ENCODE measurements at places on chromosomes 6 and 20. TPM values are rescaled to one million over a fixed set of nuclear protein-coding genes. Genes with fewer than 3 reads are reported as not detected.
A peak's percentile ranks its signal among the peaks of the same experiment; 100 is the strongest.

GRCh38 chr20:46330072-46330763, 21.9 kb upstream of the CDH22 start:
- H3K4me3 ChIP-seq = no peak overlapping the region
- no peaks in the 10 kb centered on the region for H3K36me3 ChIP-seq
- H3K27me3 ChIP-seq = no peaks in the 10 kb centered on the region
- H3K27ac ChIP-seq = no peak overlapping the region
- DNase-seq = peak; percentile 67
- H3K4me1 ChIP-seq = no peaks in the 10 kb centered on the region

DNA sequence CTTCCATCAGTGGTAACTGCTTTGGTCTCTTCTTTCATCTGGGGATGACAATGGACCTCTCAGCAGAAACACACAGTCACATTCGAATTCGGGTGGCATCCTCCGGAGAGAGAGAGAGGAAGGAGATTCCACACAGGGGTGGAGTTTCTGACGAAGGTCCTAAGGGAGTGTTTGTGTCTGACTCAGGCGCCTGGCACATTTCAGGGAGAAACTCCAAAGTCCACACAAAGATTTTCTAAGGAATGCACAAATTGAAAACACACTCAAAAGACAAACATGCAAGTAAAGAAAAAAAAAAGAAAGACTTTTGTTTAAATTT, 6.1 kb downstream of the EDN1 start:
- peaks cover 7% of the 10 kb centered on the region for H3K4me1 ChIP-seq
- DNase-seq = no peak
- peak overlapping the region; percentile 37 for H3K27ac ChIP-seq
- no peaks in the 10 kb centered on the region for H3K36me3 ChIP-seq
- peak overlapping the region; percentile 55 for H3K4me3 ChIP-seq

Gene MLN
- not detected for total RNA-seq

- no peaks in the 10 kb centered on the region for H3K4me1 ChIP-seq
- no peaks in the 10 kb centered on the region for H3K27me3 ChIP-seq
- DNase-seq = no peak
- peaks cover 28% of the 10 kb centered on the region for H3K36me3 ChIP-seq
- no peak overlapping the region for H3K4me3 ChIP-seq
Observed at GRCh38 chr6:125886914-125887313, 69.7 kb upstream of the HINT3 start.

Gene HLA-DOB
- 15.2 TPM for total RNA-seq

Gene HDGFL1
- not detected for total RNA-seq

Gene CPXM1
- total RNA-seq = 3.6 TPM

DNA sequence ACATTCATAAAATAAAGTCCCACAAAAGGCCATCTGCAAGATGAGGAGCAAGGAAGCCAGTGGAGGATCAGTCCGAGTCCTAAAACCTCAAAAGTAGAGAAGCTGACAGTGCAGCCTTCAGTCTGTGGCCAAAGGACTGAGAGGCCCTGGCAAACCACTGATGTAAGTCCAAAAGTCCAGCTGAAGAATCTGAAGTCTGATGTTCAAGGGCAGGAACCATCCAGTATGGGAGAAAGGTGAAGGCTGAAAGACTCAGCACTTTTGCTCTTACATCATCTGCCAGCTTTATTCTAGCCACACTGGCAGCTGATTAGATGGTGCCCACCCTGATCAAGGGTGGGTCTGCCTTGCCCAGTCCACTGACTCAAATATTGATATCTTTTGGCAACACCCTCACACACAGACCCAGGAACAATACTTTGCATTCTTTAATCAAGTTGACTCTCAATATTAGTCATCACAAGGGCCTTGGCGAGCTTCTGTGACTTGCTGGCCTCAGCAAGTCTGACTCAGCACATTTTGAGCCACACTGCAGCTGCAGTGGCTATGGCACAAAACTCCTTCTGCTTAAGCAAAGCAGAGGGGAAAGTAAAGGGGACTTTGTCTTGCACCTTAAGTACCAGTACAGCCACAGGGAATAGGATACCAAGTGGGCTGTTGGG, 1370.3 kb upstream of the CITED2 start:
- no peaks in the 10 kb centered on the region for H3K4me1 ChIP-seq
- H3K27ac ChIP-seq = no peak overlapping the region
- H3K4me3 ChIP-seq = no peak overlapping the region
- H3K27me3 ChIP-seq = no peaks in the 10 kb centered on the region
- no peaks in the 10 kb centered on the region for H3K36me3 ChIP-seq

Gene RAET1E
- not detected for total RNA-seq

Gene HSF2
- 8.6 TPM for total RNA-seq

Gene RAET1L
- total RNA-seq = not detected

- H3K4me3 ChIP-seq = no peak overlapping the region
- H3K36me3 ChIP-seq = no peaks in the 10 kb centered on the region
- peaks cover 20% of the 10 kb centered on the region for H3K4me1 ChIP-seq
- DNase-seq = no peak
- H3K27me3 ChIP-seq = no peaks in the 10 kb centered on the region
Observed at GRCh38 chr6:16105854-16106253, 23.0 kb upstream of the MYLIP start.

Gene PERP
- 23.5 TPM for total RNA-seq

DNA sequence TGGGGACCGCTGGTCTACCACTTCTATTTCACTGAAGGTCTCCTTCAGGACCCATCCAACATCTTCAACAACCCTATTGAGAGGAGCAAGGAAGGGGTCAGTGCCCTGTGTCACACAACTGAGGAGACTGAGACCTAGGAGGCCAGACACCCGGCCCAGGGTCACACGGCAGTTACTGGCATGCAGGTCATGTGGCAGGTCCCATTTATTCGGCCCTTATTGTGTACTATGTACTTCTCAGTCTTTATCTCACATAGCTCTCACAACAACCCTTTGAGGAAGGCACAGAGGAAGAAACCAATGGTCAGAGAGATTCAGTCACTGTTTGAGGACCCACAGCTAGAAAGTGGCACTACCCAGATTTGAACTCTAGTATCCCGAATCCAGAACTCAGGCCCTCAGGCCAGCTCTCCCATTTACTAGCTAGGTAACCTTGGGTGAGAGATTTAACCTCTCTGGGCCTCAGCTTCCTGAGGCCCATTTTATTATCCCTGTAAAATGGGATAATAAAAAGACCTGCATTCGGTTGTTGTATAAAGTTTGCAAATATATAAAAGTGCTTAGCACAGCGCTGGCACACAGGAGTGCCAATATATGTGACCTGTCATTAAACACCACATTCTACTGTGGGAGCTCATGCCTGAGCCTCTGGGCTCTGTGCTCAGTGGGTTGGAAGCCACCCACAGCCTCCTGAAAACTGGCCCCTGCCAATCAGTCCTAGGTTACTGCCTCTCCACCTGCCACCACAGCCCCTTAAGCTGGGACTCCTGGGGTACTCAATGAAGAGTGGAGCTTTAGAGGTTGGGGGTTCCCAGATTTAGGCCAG, 15.8 kb downstream of the TFEB start:
- H3K36me3 ChIP-seq = no peaks in the 10 kb centered on the region
- no peak for DNase-seq
- H3K27ac ChIP-seq = no peak overlapping the region
- peaks cover 56% of the 10 kb centered on the region for H3K4me1 ChIP-seq
- H3K27me3 ChIP-seq = no peaks in the 10 kb centered on the region

Gene APOM
- total RNA-seq = 2.3 TPM

Gene TGM3
- 0.34 TPM for total RNA-seq

DNA sequence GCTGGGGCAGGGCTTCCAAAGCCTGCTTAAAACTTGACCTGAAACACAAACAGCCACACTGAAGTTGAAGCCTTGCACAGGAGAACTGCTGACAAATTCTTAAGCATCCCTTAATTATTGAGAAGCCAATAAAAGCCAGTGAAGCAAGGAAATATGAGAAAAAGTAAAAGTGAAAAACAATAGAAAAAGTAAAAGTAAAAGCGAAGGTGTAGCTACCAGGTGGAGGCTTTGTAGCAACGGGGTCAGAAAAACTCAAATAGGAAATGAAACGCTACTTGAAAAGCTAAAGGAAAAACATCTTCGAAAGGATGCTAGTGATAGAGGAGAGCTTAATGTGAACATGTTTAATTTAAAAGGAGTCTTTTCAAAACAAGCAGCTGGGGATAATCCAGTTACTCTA, 97.4 kb downstream of the IRF4 start:
- peaks cover 46% of the 10 kb centered on the region for H3K36me3 ChIP-seq
- no peaks in the 10 kb centered on the region for H3K4me1 ChIP-seq
- H3K4me3 ChIP-seq = no peak overlapping the region
- no peaks in the 10 kb centered on the region for H3K27me3 ChIP-seq
- no peak for DNase-seq

- no peaks in the 10 kb centered on the region for H3K36me3 ChIP-seq
- no peak overlapping the region for H3K27ac ChIP-seq
- H3K4me3 ChIP-seq = no peak overlapping the region
- no peak for DNase-seq
- no peaks in the 10 kb centered on the region for H3K27me3 ChIP-seq
Observed at GRCh38 chr6:50093116-50093937, 43.6 kb upstream of the DEFB112 start.

DNA sequence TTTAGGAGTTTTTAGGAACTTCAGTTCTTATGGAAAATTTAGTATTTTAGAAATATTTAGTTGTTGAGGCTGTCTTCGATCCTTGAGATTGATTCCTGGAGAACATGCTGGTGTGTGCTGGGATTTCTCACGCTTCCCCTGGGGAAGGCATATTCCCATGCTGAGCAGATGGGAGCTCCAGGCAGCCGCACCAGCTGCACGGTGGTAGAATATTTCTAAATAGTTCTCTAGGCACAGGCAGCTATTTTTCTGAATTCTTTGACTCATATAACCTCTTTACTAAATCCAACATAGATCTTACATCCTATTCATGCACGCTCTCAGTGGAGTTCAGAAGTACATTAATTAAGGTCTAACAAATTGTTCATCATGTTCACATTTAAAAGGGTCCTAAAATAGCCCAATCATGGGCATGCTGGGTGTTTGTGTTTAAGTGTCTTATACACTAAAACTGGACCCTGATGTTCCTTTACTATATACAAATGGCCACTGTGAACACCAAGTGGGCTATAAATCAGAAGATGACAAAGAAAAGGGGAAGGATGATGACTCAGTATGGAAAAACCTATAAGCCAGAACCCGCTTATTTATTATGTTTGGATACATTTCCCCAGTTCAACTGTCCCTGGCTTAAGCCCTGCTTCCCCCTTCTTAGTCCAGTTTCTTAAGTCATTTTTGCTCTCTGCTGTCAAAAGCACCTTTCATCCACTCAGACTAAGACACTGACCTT, 138.5 kb downstream of the UST start:
- H3K4me1 ChIP-seq = no peaks in the 10 kb centered on the region
- DNase-seq = no peak

GRCh38 chr20:53027089-53027488, 54.9 kb downstream of the TSHZ2 start:
- no peak overlapping the region for H3K4me3 ChIP-seq
- no peaks in the 10 kb centered on the region for H3K36me3 ChIP-seq
- no peak overlapping the region for H3K27ac ChIP-seq
- no peaks in the 10 kb centered on the region for H3K27me3 ChIP-seq
- H3K4me1 ChIP-seq = no peaks in the 10 kb centered on the region
- no peak for DNase-seq

DNA sequence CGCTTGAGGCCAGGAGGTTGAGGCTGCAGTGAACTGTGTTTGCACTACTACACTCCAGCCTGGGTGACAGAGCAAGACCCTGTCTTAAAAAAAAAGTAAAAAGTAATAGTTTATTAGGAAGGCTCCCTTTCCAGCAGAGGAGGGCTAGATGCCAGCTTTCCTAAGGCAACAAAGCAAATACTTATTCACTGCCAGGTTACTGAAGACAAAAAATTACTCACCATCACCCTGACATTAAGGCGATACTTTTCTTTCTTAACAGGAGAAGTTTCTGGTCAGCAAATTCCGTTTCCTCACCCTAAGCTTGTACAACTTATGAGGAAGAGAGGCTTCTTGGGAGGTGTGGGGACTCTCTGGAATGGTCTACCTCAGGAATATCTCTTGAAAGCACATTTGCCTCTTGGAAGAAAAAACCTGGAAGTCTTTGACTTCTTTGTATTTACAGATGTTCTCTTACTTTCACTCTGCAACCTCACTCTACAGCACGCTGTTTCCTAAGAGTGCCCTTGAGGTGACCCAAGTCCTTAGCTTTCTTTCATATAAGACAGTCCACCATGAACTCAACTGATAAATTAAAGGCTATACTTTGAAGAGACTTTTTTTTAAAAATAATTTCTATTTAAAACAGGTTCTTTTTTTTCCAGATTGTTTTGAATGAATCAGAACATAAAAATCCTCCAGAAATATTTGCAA, 52.9 kb upstream of the TRAF3IP2 start:
- no peak for DNase-seq
- H3K27me3 ChIP-seq = no peaks in the 10 kb centered on the region
- H3K36me3 ChIP-seq = no peaks in the 10 kb centered on the region
- no peak overlapping the region for H3K4me3 ChIP-seq
- peaks cover 11% of the 10 kb centered on the region for H3K4me1 ChIP-seq

Gene DST
- total RNA-seq = 300 TPM

Gene TMEM244
- total RNA-seq = not detected

DNA sequence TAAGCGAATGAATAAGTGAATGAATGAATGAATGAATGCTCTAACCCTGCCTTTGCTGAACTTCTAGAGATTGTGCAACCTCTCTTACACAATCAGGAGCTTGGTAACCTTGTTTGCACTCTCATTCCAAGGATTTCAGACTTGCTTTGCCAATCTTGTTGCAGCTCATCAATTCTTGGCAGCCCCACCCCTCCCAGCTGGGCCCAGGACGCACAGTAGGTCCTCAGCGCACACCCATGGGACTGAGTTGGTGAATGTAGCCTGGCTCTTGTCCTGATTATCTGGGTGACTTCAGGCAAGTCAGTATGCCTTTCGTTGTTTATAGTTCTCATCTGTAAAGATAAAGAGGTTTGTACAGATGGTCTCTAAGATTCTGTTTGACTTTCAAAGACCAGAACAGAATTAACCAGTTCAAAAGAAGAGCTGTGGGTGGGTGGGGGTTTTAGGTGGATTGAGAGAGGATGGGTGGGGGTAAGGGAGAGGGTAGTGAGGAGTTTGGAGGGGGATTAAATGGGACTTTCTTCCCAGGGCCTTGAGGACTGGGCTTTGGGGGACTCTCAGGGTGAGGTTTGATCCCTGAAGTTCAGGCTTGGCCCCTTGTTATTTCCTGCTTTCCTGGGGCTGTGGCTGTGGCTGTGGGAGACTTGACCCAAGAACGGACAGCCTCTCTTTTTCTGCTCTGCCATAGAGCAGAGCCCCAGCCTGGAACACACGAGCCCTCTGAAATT, 33.2 kb downstream of the VEGFA start:
- H3K27me3 ChIP-seq = no peaks in the 10 kb centered on the region
- peaks cover 64% of the 10 kb centered on the region for H3K4me1 ChIP-seq
- no peak overlapping the region for H3K4me3 ChIP-seq
- H3K27ac ChIP-seq = no peak overlapping the region
- no peaks in the 10 kb centered on the region for H3K36me3 ChIP-seq

GRCh38 chr6:45854149-45854742, 161.4 kb downstream of the CLIC5 start:
- H3K27ac ChIP-seq = no peak overlapping the region
- no peaks in the 10 kb centered on the region for H3K36me3 ChIP-seq
- no peak for DNase-seq
- H3K4me3 ChIP-seq = no peak overlapping the region
- no peaks in the 10 kb centered on the region for H3K27me3 ChIP-seq

- no peaks in the 10 kb centered on the region for H3K36me3 ChIP-seq
- no peak overlapping the region for H3K4me3 ChIP-seq
- H3K4me1 ChIP-seq = no peaks in the 10 kb centered on the region
- H3K27ac ChIP-seq = no peak overlapping the region
- DNase-seq = no peak
Observed at GRCh38 chr6:170193326-170193821, 97.5 kb downstream of the DLL1 start.

- H3K4me1 ChIP-seq = no peaks in the 10 kb centered on the region
- H3K27me3 ChIP-seq = no peaks in the 10 kb centered on the region
- H3K36me3 ChIP-seq = no peaks in the 10 kb centered on the region
- DNase-seq = no peak
- H3K27ac ChIP-seq = no peak overlapping the region
Observed at GRCh38 chr20:13141546-13141945, 79.5 kb upstream of the ISM1 start.

Measured in upper lobe of left lung (tissue), 6 donors.